ENCODE measurements at places on chromosomes 2 and 18. TPM values are rescaled to one million over a fixed set of nuclear protein-coding genes. Genes with fewer than 3 reads are reported as not detected.
A peak's percentile ranks its signal among the peaks of the same experiment; 100 is the strongest.

- no peaks in the 10 kb centered on the region for H3K27me3 ChIP-seq
- H3K27ac ChIP-seq, result no peak overlapping the region
- H3K4me3 ChIP-seq, result no peak overlapping the region
- no peaks in the 10 kb centered on the region for H3K36me3 ChIP-seq
Observed at GRCh38 chr2:169683425-169684134, 10.6 kb downstream of the CFAP210 start.

DNA sequence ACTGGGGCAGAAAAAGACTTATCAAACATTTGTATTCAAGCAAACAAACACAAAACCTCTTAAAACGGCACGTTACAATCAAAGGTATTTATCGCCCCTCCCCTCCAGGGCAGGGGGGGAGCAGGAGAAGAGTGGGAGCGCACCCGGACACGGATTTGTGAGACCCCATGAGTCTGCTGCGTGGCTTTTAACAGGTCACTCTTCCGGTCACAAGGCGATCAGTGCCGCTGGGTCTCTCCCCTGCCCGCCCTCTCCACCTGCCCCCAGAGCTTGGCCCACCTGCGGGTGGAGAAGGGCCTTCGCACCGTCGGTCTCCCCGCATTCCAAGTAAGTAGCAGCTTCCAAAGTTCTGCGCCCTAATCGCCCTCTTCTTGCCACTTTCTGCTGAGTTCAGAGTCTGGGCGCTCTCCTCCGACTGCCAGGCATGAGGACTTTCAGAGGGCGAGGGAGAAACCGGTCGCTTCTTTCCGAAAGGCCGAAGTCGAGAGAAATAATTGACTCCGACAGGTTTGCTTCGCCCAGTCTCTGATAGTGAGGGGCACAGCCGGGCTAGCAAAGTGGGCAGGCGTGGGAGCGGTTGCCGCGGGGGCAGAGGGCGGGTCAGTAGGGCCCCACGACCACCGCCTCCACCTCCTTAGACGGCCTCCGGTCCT is 800 bp downstream of the RPRM start:
- no peaks in the 10 kb centered on the region for H3K36me3 ChIP-seq
- peak overlapping the region; percentile 11 for H3K27ac ChIP-seq
- H3K4me1 ChIP-seq, result peaks cover 27% of the 10 kb centered on the region
- DNase-seq, result no peak
- H3K4me3 ChIP-seq, result peak overlapping the region; percentile 66

GRCh38 chr2:144490857-144491256 is 29.1 kb downstream of the ZEB2 start:
- no peaks in the 10 kb centered on the region for H3K36me3 ChIP-seq
- H3K27me3 ChIP-seq, result no peaks in the 10 kb centered on the region
- no peak for DNase-seq
- H3K4me1 ChIP-seq, result peaks cover 36% of the 10 kb centered on the region
- H3K4me3 ChIP-seq, result no peak overlapping the region
- no peak overlapping the region for H3K27ac ChIP-seq

DNAJC5G gene
- 1.5 TPM for total RNA-seq

CCDC102B gene
- 6.4 TPM for total RNA-seq

DNA sequence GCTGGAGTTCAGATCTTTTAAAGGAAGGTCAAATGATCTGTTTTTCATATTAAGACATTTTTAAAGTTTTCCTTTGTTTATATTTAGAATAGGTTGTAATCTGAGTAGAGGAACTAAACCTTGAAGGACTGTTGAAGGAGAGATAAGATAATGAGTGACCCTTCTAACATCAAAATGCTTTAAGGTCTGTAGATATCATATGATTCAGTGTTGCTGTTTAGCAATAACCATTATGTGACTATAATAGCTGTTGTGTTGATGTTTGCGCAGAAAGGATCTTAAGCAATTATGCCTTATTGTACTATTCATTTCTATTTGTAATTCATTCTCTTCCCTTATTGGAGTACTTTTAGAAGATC is 60.0 kb downstream of the SLC16A14 start:
- H3K4me3 ChIP-seq, result no peak overlapping the region
- H3K36me3 ChIP-seq, result no peaks in the 10 kb centered on the region
- no peaks in the 10 kb centered on the region for H3K27me3 ChIP-seq
- H3K27ac ChIP-seq, result no peak overlapping the region
- no peak for DNase-seq

- H3K4me3 ChIP-seq, result no peak overlapping the region
- DNase-seq, result no peak
- H3K36me3 ChIP-seq, result no peaks in the 10 kb centered on the region
- no peak overlapping the region for H3K27ac ChIP-seq
Observed at GRCh38 chr2:47422016-47422415, 19.1 kb downstream of the MSH2 start.

- H3K4me3 ChIP-seq, result no peak overlapping the region
- no peaks in the 10 kb centered on the region for H3K27me3 ChIP-seq
- H3K4me1 ChIP-seq, result no peaks in the 10 kb centered on the region
- no peak overlapping the region for H3K27ac ChIP-seq
- DNase-seq, result no peak
- H3K36me3 ChIP-seq, result no peaks in the 10 kb centered on the region
Observed at GRCh38 chr2:8424997-8425900, 256.6 kb upstream of the ID2 start.

GRCh38 chr2:20212871-20213503 is 11.9 kb downstream of the SDC1 start:
- peak overlapping the region; percentile 86 for H3K27ac ChIP-seq
- H3K4me3 ChIP-seq, result peak overlapping the region; percentile 7
- H3K27me3 ChIP-seq, result no peaks in the 10 kb centered on the region

GRCh38 chr2:102141970-102142828 is at the start of gene IL1R1:
Gene IL1R1 (plus strand): TSS chr2:102142746. CDS start chr2:102157725, 14,979 bp downstream.
- peak within 1 kb of the TSS; percentile 65 for H3K4me3 ChIP-seq
- H3K27me3 ChIP-seq, result no peaks in the 10 kb centered on the region
- DNase-seq, result no peak
- H3K4me1 ChIP-seq, result peaks cover 47% of the 10 kb centered on the region
- H3K27ac ChIP-seq, result peak within 1 kb of the TSS; percentile 94
- no peaks in the 10 kb centered on the region for H3K36me3 ChIP-seq

GRCh38 chr18:62842898-62843297 is 127.6 kb downstream of the PHLPP1 start:
- H3K4me3 ChIP-seq, result no peak overlapping the region
- DNase-seq, result no peak
- no peaks in the 10 kb centered on the region for H3K27me3 ChIP-seq
- H3K27ac ChIP-seq, result no peak overlapping the region

GRCh38 chr2:237221443-237221842 is 135.8 kb downstream of the COPS8 start:
- H3K4me3 ChIP-seq, result no peak overlapping the region
- H3K4me1 ChIP-seq, result peaks cover 20% of the 10 kb centered on the region
- H3K36me3 ChIP-seq, result no peaks in the 10 kb centered on the region
- no peak for DNase-seq
- no peaks in the 10 kb centered on the region for H3K27me3 ChIP-seq

DNA sequence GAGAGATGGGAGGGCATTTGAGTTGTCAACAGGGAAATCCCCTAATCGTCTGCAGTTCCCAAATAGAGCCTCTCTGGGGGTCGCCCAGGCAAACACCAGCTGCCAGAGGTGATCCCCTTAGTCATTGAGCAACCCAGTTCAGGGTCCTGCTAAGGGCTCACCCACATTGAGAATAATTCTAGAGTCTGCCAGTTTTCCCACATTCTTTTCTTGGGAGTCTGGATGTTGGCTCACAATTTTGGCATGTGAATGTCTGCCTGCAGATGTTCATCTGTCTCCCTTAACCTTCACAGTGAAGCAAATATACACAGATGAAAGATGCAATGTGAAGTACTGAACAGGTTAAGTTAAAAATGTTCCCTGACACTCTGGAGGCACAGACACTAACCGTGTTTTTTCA is 11.4 kb upstream of the SMIM21 start:
- H3K4me3 ChIP-seq, result no peak overlapping the region
- no peaks in the 10 kb centered on the region for H3K4me1 ChIP-seq
- no peak for DNase-seq
- no peak overlapping the region for H3K27ac ChIP-seq
- H3K27me3 ChIP-seq, result no peaks in the 10 kb centered on the region

GRCh38 chr2:195756218-195756942 is 99.4 kb downstream of the SLC39A10 start:
- H3K27ac ChIP-seq, result no peak overlapping the region
- no peak for DNase-seq
- H3K27me3 ChIP-seq, result no peaks in the 10 kb centered on the region
- H3K36me3 ChIP-seq, result no peaks in the 10 kb centered on the region
- H3K4me3 ChIP-seq, result no peak overlapping the region

GRCh38 chr18:11268741-11269233 is 119.4 kb upstream of the PIEZO2 start:
- H3K27ac ChIP-seq, result no peak overlapping the region
- H3K36me3 ChIP-seq, result no peaks in the 10 kb centered on the region
- no peak for DNase-seq
- peak overlapping the region; percentile 9 for H3K4me3 ChIP-seq
- H3K4me1 ChIP-seq, result peaks cover 15% of the 10 kb centered on the region

ZSWIM2 gene
- total RNA-seq, result not detected

DNA sequence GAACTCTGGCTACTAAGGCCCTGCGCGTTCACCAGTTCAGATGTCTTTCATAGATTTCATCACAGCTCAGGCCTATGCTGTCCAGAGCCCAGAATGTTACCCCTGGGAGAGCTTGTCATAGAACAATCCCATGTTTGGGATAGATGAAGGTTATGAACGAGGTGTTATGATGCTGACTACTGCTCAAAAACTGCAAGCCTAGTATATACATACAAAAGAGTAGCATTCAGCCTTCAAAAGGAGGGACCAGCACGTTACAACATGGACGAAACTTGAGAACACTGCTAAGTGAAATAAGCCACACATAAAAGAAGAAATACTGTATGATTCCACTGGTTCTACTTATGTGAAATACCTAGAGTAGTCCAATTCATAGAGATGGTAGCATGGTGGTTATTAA is 401.9 kb downstream of the NBAS start:
- H3K36me3 ChIP-seq, result no peaks in the 10 kb centered on the region
- no peak overlapping the region for H3K27ac ChIP-seq
- no peak for DNase-seq

GRCh38 chr2:231684314-231685223 is 23.8 kb upstream of the PTMA start:
- peaks cover 19% of the 10 kb centered on the region for H3K4me1 ChIP-seq
- H3K36me3 ChIP-seq, result no peaks in the 10 kb centered on the region
- H3K27me3 ChIP-seq, result no peaks in the 10 kb centered on the region
- DNase-seq, result no peak
- H3K4me3 ChIP-seq, result no peak overlapping the region
- no peak overlapping the region for H3K27ac ChIP-seq

GRCh38 chr18:50159654-50160046 is 35.3 kb downstream of the MYO5B start:
- no peak overlapping the region for H3K4me3 ChIP-seq
- no peak overlapping the region for H3K27ac ChIP-seq
- H3K4me1 ChIP-seq, result peaks cover 26% of the 10 kb centered on the region
- H3K36me3 ChIP-seq, result no peaks in the 10 kb centered on the region

- DNase-seq, result no peak
- H3K27me3 ChIP-seq, result no peaks in the 10 kb centered on the region
- no peaks in the 10 kb centered on the region for H3K36me3 ChIP-seq
- no peak overlapping the region for H3K27ac ChIP-seq
- no peaks in the 10 kb centered on the region for H3K4me1 ChIP-seq
Observed at GRCh38 chr2:125033871-125034270, 1008.8 kb downstream of the CNTNAP5 start.

- H3K36me3 ChIP-seq, result no peaks in the 10 kb centered on the region
- H3K4me1 ChIP-seq, result peaks cover 9% of the 10 kb centered on the region
- H3K27me3 ChIP-seq, result no peaks in the 10 kb centered on the region
- DNase-seq, result no peak
- no peak overlapping the region for H3K27ac ChIP-seq
- no peak overlapping the region for H3K4me3 ChIP-seq
Observed at GRCh38 chr2:172698041-172698863, 37.4 kb upstream of the RAPGEF4 start.

DNA sequence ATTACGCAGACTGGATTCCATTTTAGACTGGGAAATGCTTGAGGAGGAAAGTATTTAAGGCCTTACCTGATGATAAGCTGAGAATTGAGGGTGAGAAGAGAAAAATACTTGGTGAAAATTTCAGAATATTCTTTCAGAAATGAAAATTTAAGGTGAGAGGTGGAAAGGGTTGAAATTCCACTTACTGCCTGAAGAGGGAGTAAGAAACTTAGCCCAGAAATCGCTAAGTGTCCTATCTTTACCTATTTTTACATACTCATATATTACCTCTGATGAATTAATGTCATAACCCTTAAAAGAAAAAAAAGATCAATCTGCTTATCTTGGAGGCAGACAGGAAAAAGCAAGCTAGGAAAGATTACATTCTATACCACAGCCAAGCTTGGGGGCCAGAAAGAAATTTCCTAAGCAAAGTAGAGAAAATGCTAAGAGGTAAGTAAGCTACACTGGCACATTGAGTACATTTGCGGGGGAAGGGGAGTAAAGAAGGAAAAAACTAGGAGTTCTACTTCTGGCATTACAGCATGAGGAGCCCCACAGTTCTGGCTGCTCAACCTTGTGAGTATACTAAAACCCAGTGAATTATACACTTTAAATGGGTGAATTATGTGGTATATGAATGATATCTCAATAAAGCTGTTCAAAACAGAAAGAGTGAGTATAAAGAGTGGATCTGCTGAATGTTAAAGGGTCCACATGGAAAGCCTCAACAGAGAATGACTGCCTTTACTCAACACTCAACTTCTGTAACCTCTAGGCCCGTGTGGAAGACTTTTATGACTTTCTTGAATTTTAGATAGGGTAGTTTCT is 33.8 kb downstream of the SMC6 start:
- H3K4me1 ChIP-seq, result no peaks in the 10 kb centered on the region
- H3K27me3 ChIP-seq, result no peaks in the 10 kb centered on the region
- no peak overlapping the region for H3K4me3 ChIP-seq
- H3K27ac ChIP-seq, result no peak overlapping the region

GRCh38 chr2:231482806-231483391 is 18.6 kb upstream of the NCL start:
- H3K4me3 ChIP-seq, result peak overlapping the region; percentile 39
- H3K27me3 ChIP-seq, result no peaks in the 10 kb centered on the region
- no peak for DNase-seq
- peak overlapping the region; percentile 76 for H3K27ac ChIP-seq
- no peaks in the 10 kb centered on the region for H3K36me3 ChIP-seq

UGT1A4 gene
- total RNA-seq, result 0.98 TPM

DNA sequence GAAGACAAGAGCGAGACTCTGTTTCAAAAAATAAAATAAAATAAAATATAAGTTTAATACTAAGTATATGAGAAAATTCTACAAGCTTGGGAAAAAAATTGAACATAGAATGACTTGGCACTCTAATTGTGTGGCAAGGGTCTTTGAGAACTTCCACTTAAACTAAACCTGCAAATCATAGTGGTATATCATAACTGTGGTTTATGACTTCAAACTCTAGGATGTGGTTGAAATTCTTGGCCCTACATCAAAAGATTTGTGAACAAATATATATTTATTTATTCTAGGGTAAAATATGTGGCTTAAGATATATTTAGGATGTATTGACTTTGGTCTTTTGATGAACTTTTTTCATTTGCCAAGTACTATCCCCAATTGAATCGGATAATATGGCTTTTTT is 3.1 kb upstream of the FAM171B start:
- H3K4me3 ChIP-seq, result no peak overlapping the region
- peaks cover 18% of the 10 kb centered on the region for H3K4me1 ChIP-seq
- H3K27me3 ChIP-seq, result no peaks in the 10 kb centered on the region
- H3K27ac ChIP-seq, result no peak overlapping the region
